ENCODE measurements at places on chromosomes 6 and 20. TPM values are rescaled to one million over a fixed set of nuclear protein-coding genes. Genes with fewer than 3 reads are reported as not detected.
A peak's percentile ranks its signal among the peaks of the same experiment; 100 is the strongest.

Gene FAM50B
- 5.0 TPM for total RNA-seq

Gene SLC22A7
- total RNA-seq: not detected

Gene BPIFA3
- total RNA-seq: not detected

Gene RBM24
- total RNA-seq: not detected

Gene EYA4
- total RNA-seq: 0.35 TPM

Gene MDFI
- 2.3 TPM for total RNA-seq

Gene ID1
- 16.8 TPM for total RNA-seq

Gene SASH1
- 7.8 TPM for total RNA-seq

Gene GABRR1
- total RNA-seq: not detected

Gene NEU1
- total RNA-seq: 21.4 TPM

Gene EDN1
- total RNA-seq: 16.0 TPM

DNA sequence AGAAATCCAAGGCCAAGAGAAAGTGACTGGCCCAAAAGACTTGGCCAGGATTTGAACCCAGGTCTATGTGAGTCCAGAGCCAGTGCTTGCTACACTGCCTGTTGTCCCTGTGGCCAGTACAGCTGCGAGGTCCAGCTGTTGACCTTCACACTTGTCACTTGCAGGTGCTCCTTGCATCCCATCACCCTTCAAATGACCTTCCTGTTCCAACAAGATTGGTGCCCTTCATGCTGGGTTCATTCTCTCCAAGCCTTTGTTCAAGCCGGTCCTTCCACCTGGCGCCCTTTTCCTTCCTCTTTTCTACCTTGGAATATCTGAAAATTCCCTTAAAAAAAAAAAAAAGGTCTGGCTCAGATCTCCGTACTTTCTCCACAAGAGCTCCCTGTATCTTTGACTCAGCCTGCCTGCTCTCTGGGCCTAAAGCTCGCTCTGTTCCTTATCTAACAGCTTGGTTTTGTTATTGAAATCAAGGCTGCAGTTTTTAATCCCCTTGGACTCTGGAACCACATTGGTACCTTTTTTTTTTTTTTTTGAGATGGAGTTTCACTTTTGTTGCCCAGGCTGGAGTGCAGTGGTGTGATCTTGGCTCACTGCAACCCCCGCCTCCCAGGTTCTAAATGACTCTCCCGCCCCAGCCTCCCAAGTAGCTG is 22.2 kb upstream of the MRPS18A start:
- DNase-seq: no peak

DNA sequence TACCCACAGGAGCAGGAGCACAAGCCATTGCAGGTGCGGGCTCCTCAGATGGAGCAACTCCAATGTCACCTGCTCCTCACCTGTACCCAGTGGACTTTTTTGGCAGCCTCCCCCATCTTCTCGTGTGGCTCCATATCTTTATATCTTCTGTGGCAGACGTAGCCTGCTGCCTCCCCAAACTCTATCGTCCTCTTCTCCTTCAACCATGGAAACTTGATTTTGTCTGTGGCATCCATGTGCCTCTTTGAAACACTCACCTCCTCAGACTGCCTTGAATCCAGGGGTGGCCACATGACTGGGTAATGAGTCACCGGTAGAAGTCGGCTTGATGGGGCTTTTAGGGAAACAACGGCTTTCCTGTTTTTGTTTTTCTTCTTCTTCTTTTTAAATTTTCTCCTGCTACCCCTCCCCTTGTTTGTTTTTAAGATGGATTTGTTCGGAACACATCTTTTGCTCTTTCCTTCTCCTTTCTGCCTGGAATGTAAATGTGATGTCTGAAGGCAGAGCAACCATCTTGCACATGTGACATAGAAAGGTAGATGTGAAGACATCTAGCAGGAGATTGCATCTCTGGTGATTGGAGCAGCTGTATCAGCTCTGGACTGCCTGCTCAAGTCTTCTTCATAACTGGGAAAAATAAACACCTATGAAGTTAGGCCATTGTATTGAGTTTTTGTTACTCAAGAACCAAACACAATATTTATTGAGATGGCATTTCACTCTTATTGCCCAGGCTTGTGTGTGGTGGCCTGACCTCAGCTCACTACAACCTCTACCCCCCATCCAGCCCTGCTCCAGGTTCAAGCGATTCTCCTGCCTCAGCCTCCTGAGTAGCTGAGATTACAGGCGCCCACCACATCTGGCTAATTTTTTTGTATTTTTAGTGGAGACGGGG is 69.9 kb upstream of the DDR1 start:
- DNase-seq: no peak

GRCh38 chr6:161166176-161166575 is 107.7 kb downstream of the AGPAT4 start:
- no peak for DNase-seq

- no peak for DNase-seq
Observed at GRCh38 chr6:26541579-26541978, 3.4 kb downstream of the HMGN4 start.

- peak; percentile 17 for DNase-seq
Observed at GRCh38 chr6:33770124-33770832, 18.7 kb downstream of the LEMD2 start.

DNA sequence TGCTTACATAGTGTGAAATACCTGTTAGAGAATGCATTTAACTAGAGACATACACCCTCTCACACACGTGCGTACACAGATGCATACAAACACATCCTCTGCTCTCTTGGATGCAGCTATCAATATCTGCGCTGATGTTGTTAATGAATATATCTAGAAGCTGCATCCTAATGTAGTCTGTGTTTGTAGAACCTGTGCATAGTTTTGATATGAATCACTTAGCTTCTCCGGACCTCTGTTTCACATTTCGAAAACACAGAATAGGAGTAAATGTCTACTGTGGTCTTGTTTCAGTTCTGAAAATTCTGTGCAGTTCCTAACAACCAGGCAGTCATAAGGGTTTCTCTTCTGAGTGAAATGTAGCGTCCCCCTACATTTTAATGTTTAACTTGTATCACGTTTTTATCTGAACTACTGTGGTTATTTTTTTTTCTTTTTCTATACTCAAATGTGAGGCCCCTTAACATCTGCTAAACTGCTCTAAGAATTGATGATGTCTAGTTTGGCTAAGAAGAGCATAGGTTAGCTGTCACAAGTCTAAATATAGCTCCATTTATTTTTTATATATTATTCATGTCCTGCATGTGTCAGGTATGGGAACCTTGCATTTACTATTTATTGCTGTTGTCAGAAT is 254.5 kb downstream of the TMEM242 start:
- no peak for DNase-seq

- no peak for DNase-seq
Observed at GRCh38 chr6:121590438-121590837, 155.0 kb downstream of the GJA1 start.

- DNase-seq: no peak
Observed at GRCh38 chr6:76506808-76507207, 434.3 kb upstream of the IMPG1 start.

- DNase-seq: no peak
Observed at GRCh38 chr20:3916364-3916763, 27.2 kb downstream of the PANK2 start.

GRCh38 chr20:32278199-32278643 is 770 bp downstream of the KIF3B start:
- DNase-seq: no peak

GRCh38 chr6:56370561-56371211 is 123.3 kb upstream of the COL21A1 start:
- no peak for DNase-seq

- DNase-seq: no peak
Observed at GRCh38 chr20:23918101-23918862, 38.7 kb upstream of the CST5 start.

DNA sequence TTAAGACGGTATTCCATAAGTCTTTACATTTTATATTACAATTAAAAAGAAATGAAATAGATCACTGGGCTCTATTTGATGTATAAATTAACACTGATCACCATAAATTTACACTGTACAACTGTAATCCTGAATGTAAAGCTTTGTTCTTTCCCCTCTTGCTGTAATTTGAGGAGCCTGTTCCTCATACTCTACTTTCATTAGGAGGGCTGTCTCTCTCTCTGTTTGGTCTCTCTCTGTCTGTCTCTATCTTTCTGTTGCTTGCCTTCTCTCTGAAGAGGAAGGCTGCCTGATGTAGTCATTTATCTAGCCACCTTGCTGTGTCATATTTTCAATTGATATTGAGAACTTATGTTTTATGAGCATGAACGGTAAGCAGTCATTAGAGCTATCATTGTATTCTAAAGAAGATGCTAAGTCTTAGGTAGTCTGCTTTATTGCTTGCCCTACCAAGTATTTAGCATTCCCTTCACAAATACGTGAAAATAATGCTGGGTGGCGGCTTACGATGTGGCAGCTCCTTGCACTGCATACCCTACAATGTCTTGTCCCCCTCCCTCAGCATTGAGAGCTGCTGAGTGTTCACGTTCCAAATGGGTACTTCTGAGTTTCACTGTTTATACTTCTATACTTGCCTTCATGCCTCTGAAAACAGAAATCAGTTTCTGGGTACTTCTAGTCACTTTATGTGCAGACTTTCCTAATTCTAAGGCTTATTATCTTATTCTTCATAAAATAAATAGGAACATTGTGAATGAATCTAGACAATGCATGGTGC is 205.5 kb downstream of the NKAIN2 start:
- no peak for DNase-seq

- peak; percentile 97 for DNase-seq
Observed at GRCh38 chr20:38748097-38748860, at the start of gene ACTR5. Gene ACTR5, plus strand, starts transcription at chr20:38748460. Its CDS starts 19 bp downstream, at chr20:38748479.

- no peak for DNase-seq
Observed at GRCh38 chr6:126753606-126754005, 364.9 kb upstream of the RSPO3 start.

DNA sequence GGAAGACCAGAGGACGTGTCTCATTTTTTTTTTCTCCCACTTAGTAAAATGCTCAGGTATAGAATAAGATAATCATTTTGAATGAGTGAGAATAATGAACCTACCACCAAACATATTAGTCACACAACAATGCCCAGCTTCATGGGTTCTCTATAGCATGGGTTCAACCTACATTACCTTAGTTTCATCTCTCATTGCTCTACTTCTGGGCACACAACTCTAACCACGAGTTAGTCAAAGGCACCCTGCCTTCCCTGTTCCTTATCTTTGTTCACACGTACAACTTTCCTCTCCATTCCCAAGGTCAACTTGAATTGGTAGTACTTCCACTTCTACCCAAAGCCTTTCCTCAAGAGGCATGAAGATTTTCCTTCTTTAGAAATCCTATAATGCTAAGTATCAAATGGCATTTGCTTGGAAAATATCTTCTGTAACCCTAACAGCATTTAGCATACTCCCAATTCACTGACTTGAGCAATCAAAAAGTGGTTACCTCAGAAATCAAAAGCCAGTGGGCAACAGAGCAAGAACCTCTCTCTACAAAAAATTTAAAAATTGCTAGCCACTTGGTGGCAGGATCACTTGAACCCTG is 20.9 kb downstream of the DEK start:
- no peak for DNase-seq

- DNase-seq: no peak
Observed at GRCh38 chr6:27777614-27778355, 134.4 kb downstream of the OR2B2 start.

DNA sequence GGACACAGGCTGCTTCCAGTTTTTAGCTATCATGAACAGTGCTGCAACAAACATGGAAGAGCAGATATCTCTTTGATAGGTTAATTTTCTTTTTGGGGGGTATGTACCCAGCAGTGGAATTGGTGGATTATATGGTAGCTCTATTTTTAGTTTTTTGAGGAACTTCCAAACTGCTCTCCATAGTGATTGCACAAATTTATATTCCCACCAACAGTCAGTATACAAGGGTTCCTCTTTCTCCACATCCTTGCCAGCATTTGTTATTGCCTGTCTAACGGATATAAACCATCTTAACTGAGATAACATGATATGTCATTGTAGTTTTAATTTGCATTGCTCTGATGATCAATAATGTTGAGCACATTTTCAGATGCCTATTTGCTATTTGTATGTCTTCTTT is 237.6 kb downstream of the MMUT start:
- no peak for DNase-seq

GRCh38 chr20:25289886-25290597 is 42.2 kb downstream of the PYGB start:
- no peak for DNase-seq

- no peak for DNase-seq
Observed at GRCh38 chr20:49961413-49961812, 21.4 kb upstream of the SNAI1 start.

DNA sequence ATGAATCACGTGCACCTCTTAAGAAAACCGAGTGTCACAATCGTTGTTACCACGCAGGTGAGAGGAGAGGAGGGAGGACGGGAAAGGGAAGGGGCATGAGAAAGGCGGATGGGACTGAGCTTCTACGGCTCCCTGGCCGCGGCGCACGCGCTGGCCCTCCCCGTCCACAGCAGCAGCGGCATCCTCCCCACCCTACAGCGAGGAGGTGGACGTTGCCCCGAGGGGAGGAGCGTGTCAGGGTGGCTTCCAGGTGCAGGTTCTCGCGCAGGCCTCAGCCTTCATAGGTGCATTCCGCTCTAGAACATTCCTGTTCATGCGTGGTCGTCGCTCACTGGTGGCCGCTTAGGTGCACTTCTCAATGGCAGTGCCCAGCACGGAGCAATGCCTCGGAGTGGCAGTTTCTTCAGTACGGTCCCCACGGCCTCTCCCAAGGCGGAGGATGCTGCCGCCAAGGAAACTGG is 29.7 kb upstream of the AFDN start:
- DNase-seq: no peak

DNA sequence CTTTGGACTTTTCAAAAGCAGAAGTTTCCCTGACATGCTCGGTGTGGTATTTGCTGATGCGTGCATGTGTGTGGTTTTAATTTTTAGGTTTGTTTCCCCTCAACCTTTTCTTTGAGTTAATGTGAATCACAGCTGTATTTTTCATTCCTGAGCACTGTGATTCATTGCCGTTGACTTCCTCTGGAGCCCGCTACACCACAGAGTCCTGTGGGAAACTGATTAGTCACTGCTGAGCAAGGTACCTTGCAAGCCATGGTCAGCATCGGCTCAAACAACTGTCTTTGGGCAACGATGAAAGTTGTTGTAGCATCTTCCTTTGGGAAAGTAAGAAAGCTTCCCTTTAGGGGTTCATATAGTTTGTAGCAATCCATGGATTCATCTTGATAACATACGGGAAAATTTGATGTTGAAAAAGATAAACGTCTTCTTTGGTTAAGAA is 57.5 kb downstream of the RIN2 start:
- DNase-seq: peak; percentile 28

DNA sequence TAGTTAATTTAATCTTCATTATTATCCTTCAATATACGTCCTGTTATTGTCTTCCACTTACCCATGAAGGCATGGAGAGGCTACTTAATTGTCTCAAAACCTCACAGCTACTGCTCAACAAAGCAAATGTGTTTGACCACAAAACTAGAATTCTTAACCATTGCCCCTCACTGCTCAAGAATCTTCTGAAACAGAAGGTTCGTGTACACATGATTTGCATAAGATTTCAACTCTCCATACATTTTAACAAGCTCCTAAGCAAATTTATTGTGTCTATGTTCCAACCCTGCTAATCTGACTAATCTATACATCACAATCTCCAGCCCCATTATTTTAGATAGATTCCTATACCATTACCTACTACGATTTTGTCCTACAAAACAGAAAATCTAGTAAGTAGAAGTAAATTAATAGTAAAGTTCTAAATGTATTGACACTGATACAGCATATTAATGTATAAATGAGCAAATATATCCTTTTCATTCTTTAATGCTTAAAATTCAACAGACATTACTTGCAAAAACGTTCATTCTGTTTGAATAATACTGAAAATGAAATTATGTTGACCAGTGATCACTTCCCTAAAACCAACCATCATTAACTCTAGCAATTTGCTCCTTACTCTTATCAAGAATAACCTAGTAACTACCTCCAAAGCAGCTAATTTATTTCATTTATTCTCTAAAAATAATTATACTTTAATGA is 89.7 kb upstream of the RNF217 start:
- no peak for DNase-seq

- no peak for DNase-seq
Observed at GRCh38 chr20:10634211-10634610, 39.6 kb downstream of the JAG1 start.

All from pancreas (tissue), 10 donors.